ENCODE measurements at places on chromosomes 3 and 15.

DNA sequence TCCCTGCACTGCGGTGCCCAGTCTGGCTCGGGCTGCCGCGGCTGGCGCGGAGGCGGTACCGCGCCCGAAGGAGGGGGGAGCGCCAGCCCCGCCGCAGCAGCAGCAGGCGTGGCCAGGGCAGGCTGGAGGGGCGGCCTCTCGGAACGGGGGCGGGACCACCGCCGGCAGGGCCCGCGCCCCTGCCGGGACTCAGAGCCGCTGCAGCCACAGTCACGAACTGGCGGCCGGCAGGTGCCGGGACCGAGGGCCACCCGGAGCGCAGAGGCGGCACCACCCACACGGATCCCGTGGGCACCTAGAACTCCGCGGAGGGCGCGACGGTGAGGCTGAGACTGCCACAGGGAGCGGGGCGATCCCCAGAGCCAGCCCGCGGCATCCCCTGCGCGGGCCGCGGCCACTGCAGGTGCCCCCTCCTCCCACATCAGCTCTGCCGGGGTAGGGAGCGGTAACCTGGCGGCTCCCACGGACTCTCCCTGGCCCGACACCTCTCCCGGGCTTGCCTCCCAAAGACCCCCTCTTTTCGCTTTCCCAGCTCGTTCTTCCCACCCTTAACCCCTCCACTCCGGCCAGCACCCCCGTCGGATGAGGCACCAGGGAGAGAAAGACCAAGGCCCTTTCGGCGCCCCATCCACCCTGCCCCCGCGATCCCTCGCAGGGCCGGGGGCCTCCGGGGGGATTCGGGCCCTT lies at the start of gene VWA5B2:
TSS of gene VWA5B2 (plus strand) at position 192 of the 687 bp plus-strand sequence. CDS start 944 bp downstream, outside the sequence.
- no peak for DNase-seq

GRCh38 chr3:15557511-15557946 lies 36.0 kb upstream of the COLQ start:
- DNase-seq, result peak; percentile 60

- no peak for DNase-seq
Observed at GRCh38 chr3:126131881-126132750, 48.2 kb upstream of the SLC41A3 start.

GRCh38 chr3:177461765-177462164 lies 264.5 kb upstream of the TBL1XR1 start:
- no peak for DNase-seq

GRCh38 chr3:88595026-88595425 lies 445.3 kb downstream of the C3orf38 start:
- no peak for DNase-seq

DNA sequence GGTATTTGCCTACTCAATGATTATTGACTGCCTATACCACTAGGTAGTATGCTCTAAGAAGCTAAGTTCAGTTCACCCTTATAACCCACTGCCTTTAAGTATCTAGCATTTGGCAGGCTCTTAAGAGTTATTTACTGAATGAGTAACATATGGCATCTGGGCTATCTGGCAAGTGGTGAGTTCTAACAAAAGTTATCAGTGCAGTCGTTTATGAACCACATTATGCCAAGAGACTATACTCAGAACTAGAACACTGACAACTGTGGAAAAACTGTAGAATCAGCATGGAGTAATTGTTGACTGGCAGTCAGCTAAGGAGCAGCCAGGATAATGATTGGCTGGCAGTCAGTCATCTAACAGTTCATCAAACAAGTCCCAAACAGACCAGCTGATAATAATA lies 25.8 kb downstream of the RAF1 start:
- no peak for DNase-seq

DNA sequence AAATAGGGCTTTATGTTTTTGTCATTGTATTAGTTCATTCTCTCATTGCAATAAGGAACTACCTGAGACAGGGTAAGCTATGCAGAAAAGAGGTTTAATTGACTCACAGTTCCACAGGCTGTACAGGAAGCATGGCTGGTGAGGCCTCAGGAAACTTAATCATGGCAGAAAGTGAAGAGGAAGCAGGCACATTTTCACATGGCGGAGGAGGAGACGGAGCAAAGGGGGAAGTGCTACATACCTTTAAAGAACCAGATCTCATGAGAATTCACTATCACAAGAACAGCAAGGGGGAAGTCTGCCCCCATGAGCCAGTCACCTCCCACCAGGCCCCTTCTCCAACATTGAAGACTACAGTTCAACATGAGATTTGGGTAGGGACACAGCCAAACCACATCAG lies 25.6 kb downstream of the CEP63 start:
- DNase-seq, result no peak

- DNase-seq, result no peak
Observed at GRCh38 chr15:57079931-57080620, 161.6 kb downstream of the TCF12 start.

DNA sequence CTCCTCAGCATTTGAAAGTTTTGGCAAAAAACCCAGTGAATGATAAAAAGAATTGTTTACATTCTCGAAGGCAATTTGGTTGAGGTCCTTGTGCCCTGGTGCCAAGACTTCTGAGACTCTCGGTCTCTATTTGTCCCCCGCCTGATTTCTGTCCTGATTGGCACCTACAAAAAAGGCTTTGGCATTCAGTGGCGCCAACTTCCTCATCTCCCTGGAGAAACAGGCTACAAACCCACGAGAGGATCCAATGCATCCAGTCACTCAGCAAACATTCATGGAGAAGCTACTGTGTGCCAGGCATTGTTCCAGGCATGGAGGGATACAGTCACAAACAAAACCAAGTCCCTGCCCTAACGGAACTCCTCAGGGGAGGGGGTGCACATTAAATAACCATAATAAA lies 42.7 kb downstream of the HES1 start:
- no peak for DNase-seq

GRCh38 chr15:60353245-60353920 lies 44.4 kb downstream of the ANXA2 start:
- DNase-seq, result no peak

DNA sequence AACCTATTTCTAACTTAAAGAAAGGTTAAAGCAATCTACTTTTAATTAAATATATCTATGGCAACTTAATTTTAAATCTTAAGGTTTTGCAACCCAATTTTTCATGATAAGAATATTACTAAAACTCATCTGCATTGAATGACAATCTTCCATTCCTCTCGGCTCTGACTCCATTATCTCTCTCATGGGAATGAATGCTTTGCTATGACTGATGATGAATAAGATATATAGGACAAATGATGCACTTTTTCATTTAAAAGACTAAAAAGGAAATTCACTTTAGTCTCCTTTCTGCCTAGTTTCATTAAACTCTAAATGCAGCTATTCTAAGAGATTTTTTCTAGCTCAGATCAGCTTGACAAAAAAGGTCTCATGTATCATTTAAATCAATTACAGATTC lies 68.7 kb downstream of the GBE1 start:
- no peak for DNase-seq

- DNase-seq, result no peak
Observed at GRCh38 chr15:76185716-76186115, 125.6 kb downstream of the ETFA start.

- DNase-seq, result peak; percentile 81
Observed at GRCh38 chr3:188687389-188687788, 484.4 kb upstream of the TPRG1 start.

GRCh38 chr15:68055224-68055705 lies 1.1 kb downstream of the PIAS1 start:
- DNase-seq, result peak; percentile 52

- no peak for DNase-seq
Observed at GRCh38 chr15:76529911-76530310, 193.3 kb downstream of the ISL2 start.

DNA sequence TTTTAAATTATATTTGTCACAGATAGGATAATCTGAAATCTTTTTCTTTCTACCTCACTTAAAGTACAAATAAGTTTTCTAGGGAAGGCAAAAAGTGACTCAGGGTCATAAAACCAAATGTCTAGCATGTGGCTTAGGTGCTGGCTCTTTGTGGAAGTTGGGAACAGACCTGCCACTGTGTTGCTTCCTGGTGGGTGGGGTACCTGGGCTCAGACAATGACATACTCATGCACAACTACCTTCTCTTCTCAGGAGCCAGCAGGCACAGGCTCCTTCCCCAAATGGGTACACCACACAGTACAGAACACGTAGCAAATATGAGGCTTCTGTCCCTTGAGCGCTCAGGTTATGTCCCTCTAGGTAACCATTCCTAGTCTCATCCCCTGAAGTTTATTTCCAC lies 40.1 kb upstream of the MUC13 start:
- DNase-seq, result no peak

GRCh38 chr3:113794526-113794925 lies 44.1 kb upstream of the GRAMD1C start:
- no peak for DNase-seq

DNA sequence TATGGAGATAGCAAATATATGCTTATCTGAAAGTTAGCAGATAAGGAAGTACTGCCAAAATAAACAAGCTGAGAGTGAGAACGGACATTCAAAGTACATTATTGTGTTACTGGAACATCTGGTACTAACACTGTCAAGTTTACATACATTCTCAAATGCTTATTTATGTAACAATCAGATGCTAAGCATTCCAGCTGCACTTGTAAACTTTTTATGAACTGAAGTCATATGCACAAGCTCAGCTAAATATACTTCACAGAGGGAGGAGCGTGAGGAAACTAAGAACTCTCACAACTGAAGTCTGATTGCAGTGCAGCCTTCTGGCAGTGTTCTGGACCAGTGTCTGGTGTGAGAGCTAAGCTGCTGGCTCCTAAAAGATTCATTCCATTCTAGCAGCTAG lies 223.7 kb upstream of the NANOGP8 start:
- DNase-seq, result no peak

DNA sequence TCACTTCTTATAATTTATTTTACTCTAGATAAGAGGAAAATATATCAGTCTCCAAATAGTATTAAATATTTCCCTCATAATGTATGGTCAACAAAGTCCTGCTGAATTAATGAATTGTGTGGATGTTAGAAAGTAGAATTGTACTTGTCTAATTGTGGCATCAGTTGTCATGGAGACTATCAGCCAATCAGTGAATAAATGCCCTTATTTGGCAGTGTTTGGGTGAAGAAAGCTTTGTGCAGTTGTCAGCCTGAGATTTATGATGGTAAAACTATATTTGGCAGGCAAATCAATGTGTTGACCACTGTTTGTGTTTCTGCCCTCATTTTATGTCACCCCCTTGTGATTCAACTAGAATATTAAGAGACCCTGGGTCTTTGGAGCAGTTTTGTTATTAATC lies 293.6 kb upstream of the MDFIC2 start:
- DNase-seq, result no peak

DNA sequence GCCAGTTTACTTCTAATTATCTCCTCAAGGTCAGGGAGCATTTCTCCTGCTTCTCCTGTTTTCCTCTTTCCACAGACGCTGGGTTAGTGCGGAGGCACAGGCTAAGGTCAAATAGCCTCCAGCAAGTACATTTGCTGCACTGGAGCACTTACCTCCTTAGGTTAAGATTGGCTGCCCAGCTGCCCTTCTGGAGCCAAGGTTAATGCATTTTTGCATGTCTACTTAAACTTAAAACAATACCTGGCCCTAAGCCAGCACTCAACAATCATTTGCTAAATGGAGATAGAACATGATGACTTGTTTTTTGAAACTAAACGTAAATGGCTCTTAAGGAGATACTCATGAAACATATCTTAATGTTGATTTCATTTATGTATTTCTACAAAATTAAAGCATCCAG lies 83.5 kb downstream of the SSR3 start:
- DNase-seq, result no peak

GRCh38 chr3:142975316-142975995 lies 12.0 kb upstream of the PAQR9 start:
- no peak for DNase-seq

DNA sequence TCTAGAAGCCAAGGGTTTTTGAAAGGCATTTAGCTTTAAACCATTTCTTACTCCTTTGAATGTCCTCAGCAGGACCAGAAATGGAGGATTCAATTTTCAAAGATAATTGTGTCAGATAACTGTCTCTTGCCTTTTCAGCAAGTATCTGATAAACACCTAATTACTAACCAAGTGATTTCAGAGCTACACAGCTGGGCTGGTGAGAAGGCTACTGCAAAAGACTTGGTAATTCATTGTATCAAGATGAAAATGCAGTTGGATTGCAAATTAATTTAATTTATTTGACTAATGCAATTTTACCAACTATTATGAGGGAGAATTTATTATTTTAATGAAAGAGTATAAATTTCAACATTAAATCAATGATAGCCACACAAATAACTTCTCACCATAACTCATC lies 165.4 kb downstream of the ROBO1 start:
- DNase-seq, result no peak

- peak; percentile 9 for DNase-seq
Observed at GRCh38 chr15:67303490-67304363, 49.1 kb downstream of the IQCH start.

DNA sequence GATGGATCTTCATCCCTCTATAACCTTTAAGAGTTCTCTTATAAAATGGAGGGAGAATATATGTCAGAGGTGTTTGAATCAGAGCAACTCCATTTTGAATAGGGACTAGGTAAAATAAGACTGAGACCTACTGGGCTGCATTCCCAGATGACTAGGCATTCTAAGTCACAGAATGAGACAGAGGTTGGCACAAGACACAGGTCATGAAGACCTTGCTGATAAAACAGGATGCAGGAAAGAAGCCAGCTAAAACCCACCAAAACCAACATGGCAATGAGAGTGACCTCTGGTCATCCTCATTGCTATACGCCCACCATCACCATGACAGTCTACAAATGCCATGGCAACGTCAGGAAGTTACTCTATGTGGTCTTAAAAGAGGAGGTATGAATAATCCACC lies 211.0 kb downstream of the GBE1 start:
- DNase-seq, result no peak

DNA sequence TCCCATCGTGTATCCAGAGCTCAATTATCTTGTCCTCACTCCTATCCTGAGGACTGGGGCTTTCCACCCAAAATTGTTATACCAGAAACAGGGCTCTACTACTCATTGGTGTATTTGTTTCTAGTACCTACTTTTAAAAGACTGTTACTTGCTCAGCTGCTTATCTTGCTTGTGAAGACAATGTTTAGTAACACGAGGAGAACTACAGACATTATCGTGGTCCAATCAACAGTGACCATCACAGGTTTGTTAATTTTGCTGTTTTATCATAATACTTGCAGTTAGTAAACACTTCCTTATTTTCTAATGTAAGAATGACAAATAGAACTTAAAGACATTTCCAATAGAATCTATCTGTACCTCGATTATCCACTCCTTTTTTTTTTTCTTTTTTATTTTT lies 13.5 kb downstream of the LRCH3 start:
- DNase-seq, result no peak

GRCh38 chr15:79952329-79952728 lies 18.7 kb downstream of the BCL2A1 start:
- DNase-seq, result no peak

DNA sequence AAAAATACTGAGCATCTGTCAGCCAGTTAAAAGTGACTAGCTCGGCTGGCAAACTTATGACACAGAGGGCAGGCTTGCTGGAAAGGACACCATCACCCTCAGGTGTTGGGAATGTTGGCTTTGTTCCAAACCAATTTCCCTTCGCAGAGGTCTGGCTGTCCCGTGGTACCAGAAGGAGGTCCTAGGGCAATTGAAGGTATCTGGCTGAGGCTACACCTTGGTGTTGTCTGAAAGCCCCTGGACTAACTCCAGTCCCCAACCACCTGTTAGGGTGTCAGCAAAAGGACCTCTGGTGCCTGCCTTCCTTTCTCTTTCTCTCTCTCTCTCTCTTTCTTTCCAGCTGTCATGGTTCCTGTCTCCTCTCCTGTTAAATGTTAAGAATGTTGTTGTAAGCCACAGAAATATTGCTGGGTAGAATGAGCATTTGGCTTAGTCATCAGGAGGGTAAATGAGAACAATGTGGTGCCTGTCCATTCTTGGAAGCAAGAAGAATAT lies 12.5 kb downstream of the PRR20G start:
- peak; percentile 70 for DNase-seq

GRCh38 chr3:69137005-69137404 lies 14.6 kb upstream of the LMOD3 start:
- DNase-seq, result no peak
